ENCODE measurements at places on chromosomes 12 and 14. TPM values are rescaled to one million over a fixed set of nuclear protein-coding genes. Genes with fewer than 3 reads are reported as not detected.

CLEC1B gene
- total RNA-seq = not detected

PRPH gene
- not detected for total RNA-seq

TAS2R13 gene
- 8.3 TPM for total RNA-seq

SRGAP1 gene
- 40.7 TPM for total RNA-seq

KCNC2 gene
- 21.1 TPM for total RNA-seq

VTI1B gene
- 42.3 TPM for total RNA-seq

IAPP gene
- total RNA-seq = not detected

Measured in occipital lobe (tissue), 3 donors.